NCI-H524 (cell line): ENCODE measurements at places on chromosomes 6 and 20.

- DNase-seq, result peak; percentile 67
These were observed 26.0 kb downstream of the GPX6 start for GRCh38 chr6:28489366-28490204.

- peak; percentile 40 for DNase-seq
These were observed 13.0 kb downstream of the FBXO5 start for GRCh38 chr6:152969688-152970418.

DNA sequence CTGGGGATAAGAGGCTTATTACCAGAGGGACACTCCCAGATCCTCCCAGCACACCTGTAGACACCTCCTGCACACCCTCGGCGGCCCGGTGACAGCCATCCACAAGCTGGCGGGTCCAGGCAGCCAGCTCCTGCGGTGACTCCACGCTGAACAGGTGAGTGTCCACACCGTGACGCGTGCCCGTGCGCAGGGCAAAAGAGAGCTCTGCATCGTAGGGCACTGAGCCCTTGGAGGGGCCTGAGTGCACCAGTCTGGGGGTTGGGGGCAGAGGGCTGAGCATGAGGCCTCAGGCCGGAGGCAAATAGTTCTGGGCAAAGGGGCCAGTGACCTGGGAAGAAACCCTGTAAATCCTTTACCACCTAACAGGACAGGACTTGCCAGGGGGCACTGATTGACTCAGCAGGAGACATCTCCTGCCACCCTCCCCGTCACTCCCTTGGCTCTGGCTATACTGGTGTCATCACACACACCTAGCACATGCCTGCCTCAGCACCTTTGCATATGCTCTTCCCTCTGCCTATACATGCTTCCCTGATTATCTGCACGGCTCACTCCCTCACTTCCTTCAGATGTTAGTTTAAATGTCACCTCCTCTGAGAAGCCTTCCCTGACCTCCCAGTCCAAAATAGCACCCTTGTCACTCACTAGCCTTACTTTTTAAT is 8.9 kb upstream of the CDK5RAP1 start:
- DNase-seq, result no peak

DNA sequence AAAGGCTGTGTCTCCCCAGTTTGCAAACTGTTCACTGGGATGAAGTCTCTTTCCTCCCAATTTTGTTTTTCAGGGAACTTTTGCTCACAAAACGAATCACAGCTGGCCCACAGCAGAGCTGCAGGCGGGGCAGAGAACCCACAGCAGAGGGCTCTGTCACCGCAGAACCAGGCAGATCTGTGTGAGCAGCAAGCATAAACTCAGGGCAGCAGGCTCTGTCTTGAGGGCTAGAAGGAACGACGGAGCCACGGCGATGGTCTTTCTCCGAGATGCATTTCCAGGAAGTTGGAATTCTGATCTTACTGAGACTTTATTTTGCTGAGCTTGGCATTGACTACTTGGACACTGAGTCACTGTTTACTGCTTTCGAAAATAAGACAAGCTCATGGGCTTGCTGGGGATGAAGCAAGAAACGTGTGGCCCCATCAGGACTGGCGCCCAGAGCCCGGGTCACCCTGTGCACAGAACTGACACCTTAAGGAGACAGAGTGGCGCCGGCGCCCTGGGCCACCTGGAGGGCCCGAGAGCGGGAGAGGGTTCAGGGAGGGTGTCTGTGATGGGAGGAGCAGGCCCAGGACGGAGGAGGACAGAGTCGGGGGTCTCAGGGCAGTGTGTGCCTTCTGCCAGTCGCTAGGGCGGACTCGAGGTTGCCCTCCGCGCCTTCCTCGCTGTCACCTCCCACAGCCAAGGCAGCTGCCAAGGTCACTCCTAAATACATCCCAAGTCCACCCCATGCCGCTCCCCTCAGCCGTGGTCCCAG is 106.3 kb upstream of the NXT1 start:
- DNase-seq, result no peak

- DNase-seq, result peak; percentile 34
These were observed 114.9 kb upstream of the DST start for GRCh38 chr6:56757588-56757984.

DNA sequence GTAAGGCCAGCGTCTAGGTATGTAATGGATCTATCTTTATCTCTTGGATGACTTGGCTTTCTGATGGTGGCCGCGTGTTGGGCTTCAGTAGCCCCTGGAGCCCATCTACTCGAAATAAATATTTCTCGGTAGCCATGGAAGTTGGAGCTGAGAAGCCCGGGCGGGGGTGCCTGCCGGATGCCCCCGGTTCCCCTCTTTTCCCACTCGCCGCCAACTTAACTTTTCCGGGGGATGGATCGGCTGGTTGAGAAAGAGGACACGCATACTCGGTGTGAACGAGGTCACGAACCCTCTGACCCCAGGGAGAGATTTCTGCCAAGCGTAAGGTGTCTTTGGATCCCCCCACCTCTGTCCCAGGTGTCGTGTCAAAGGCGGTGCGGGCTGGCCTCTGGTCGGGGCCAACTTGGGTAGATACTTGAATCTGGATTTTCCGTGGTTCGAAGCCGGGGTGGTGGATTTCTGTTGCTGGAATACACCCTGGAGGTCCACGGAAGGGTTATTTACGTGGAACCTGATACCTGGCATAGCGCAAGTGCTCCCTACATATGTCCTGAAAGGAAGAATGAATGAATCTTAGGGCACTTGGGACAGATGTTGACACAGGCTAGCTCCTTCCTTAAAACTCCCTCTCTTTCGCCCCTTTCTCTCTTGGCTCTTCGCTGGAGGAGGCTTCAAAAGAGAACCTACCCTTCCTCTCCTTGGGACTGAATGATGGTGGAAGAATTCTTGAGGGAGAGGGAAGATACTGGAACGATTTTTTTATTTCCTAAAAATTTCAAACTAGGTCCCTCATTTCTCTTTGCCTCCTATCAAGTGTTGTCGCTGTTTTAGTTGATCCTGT is 996 bp downstream of the DOK5 start:
- DNase-seq, result no peak

DNA sequence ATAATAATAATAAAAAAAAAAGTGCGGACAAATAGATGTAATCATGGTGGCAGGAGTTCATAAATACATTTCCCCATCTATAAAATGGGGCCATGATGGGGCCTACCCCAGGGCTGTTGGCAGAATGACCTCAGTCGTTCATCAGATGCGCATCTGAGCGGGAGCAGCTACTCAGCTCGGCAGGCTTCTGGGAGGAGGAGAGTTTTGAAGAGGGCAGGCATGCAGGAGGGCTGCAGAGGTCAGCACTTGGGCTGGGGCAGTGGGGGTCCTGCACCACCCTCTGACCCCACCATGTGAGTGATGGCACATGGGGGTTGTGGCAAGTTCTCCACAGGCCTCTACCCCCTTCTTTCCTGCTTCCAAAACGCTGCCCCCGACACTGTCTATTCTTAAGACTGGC is 373.5 kb downstream of the ZFAND3 start:
- no peak for DNase-seq

- DNase-seq, result no peak
These were observed 58.3 kb upstream of the GNRH2 start for GRCh38 chr20:2984956-2985661.

DNA sequence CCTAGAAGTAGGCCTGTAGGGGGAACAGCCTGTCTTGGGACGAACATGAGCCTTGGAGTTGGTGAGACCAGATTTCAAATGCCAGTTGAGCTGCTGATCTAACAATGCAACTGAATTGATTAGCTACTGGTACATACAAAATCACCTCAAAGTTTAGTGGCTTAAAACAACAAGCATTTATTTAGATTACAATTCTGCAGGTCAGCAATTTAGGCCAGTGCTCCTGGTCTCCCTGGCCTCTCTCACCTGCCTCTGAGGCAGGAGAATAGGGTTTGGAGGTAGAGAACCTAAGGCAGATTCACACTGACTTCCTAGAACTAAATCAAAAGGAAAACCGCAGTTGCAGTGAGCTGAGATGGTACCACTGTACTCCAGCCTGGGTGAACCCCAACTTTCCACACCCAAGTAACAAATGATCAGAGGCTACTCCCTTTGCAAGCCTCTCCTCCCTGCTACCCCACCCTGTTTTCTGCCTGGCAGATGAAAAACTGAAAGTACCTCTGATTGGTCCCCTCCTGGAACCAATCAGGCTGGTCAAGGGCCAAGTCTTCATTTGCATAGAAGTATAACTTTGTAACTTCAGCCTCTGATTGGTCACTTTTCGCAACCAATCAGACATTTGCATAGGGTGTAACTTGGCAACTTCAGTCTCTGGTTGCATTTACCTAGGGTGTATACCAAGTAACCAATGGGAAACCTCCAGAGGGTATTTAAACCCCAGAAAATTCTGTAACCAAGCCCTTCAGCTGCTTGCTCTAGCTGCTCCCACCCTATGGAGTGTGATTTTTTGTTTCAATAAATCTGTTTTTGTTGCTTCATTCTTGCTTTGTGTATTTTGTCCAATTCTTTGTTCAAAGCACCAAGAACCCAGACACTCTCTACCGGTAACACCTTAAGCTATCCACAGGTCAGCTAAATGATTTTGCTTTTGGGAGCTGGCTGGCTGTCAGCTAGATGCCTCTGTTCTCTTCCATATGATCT is 8.1 kb upstream of the UBR2 start:
- DNase-seq, result peak; percentile 42

GRCh38 chr6:55998576-55998975 is 123.2 kb upstream of the BMP5 start:
- DNase-seq, result no peak

DNA sequence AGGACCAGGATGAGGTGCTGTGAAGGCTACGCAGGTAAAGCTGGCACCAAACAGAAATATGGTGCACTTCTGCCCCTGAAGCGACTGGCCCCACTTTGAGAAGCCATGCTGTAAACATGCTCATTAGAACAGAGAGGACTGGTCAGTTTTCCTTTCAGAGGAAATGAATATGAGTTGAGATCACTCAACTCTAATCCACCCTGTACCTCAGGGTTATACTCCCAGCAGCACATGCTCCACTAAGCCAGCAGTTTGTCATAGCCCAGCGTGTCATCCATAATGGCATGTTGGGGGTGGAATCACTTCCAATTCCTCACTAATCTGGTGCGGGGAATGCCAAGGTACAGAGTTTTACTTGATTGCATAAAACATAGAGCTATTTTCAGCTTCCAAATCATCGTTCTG is 98.1 kb downstream of the HIVEP2 start:
- DNase-seq, result peak; percentile 68

DNA sequence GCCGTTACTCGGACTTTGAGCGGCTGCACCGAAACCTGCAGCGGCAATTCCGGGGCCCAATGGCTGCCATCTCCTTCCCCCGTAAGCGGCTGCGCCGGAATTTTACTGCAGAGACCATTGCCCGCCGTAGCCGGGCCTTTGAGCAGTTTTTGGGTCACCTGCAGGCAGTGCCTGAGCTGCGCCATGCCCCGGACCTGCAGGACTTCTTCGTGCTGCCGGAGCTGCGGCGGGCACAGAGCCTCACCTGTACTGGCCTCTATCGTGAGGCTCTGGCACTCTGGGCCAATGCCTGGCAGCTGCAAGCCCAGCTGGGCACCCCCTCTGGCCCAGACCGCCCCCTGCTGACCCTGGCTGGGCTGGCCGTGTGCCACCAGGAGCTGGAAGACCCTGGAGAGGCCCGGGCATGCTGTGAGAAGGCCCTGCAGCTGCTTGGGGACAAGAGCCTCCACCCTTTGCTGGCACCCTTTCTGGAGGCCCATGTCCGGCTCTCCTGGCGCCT is 7.2 kb downstream of the SNX21 start:
- no peak for DNase-seq

GRCh38 chr6:159071843-159072769 is 27.3 kb upstream of the TAGAP start:
- no peak for DNase-seq

DNA sequence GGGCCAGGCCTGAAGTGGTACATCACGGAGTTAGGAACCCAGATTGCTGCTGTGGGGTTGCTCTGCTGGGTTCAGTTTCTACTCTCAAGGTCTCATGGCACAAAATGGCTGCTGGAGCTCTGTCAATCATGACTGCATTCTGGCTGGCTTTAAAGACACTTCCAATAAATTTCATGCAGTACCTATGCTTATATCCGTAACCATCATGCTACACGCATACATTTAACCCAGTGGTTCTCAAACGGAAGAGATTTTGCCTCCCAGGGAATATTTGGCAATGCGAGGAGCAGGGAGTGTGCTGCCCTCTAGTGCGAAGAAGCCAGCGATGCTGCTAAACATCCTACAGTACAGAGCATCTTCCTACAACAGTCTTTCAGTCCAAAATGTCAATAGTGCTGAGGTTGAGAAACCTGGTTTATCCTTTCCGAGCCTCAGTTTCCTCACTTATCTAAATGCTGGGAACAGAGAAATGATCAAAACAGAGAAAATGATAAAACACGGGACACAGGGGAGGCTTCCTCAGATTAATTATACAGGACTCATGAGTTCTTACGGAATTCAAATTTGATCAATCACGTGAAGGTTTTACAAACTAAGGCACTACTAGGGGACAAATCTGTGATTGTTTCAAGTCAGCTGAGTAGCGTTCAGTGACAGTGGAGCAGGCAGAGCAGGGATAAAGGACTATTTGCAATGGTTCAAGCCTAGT is 9.6 kb upstream of the SLC2A10 start:
- DNase-seq, result peak; percentile 20

GRCh38 chr6:130453230-130453629 is 87.4 kb downstream of the TMEM200A start:
- DNase-seq, result no peak

- DNase-seq, result no peak
These were observed 11.5 kb upstream of the NOP56 start for GRCh38 chr20:2640899-2641298.

DNA sequence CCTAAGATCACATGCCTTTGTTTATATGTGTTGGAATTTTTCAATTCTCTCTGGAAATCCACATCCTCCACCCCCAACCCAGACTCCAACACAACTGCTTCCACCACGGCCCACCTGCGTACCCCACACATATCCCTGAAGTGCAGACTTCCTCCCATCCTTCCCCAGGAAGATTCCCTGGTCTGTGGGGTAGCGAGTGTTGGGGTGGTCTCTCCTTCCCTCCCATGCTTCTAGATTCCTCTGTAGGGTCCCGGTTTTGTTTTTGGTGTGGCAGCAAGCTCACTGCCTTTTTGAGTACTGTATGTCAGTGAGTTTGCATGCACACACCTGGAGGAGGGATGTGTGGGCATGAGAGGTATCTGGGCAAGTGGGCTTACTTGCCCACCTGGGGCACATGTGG is 127.6 kb downstream of the MRPL14 start:
- DNase-seq, result no peak

GRCh38 chr20:828987-829386 is 4.5 kb upstream of the FAM110A start:
- DNase-seq, result no peak

DNA sequence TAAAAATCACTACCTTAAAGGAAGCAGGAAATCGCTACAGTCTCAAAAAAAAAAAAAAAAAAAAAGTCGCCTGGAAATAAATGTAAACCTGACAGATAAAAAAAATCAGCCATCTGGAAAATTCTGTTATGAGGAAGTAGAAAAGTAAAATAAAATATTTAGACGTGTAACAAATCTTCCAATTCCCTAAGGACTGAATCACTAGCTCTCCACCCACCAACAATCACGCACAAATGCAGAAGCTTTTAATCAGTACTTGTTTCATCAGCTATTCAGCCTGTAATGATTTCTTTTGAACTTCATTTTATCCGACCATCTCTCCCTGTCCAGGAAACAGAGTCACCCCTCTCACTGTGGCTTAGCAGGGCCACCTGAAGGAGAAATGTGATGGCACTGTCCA is 59.0 kb downstream of the SLC23A2 start:
- no peak for DNase-seq

- no peak for DNase-seq
These were observed 279.7 kb downstream of the ZFAND3 start for GRCh38 chr6:38099221-38099620.
